ENCODE measurements at places on chromosomes 3 and 15.

DNA sequence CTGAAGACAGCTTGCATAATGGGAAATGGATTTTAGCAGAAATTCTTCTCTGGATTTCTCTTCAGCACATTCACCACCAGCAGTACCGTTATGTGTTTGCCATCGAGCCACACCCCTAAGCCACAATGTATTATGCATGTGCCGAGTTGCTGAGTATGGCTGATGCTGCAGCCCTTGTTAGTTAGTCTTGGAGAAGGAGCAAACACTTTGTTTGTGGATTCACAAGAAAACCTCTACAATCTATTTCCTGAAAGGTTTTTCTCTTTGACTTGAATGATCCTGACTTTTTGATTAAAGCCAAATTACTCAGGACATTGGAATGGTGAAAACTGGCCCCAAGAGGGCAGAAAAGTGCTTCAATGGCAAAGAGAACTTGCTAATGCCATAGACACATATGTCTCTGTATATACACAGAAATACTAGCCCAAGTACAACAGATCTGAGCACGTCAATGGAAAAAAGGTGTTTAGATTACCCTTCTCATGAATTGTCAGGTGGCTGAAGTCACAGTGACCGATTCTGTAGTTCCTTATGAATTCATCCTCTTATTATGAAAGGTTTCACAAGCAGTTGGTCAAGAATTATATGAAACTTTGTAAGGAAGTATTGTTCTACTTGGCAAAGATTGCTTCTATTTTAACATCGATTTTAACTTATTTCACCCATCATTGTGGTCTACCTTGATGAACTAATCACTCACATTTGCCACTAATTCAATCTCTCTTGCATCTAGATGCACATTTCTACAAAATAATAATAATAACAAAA lies 103.0 kb downstream of the P3H2 start:
- DNase-seq: no peak

- no peak for DNase-seq
Measured at GRCh38 chr3:138399766-138400165, 34.6 kb upstream of the ESYT3 start.

GRCh38 chr3:98501270-98501669 lies 3.8 kb downstream of the OR5K2 start:
- DNase-seq: no peak

DNA sequence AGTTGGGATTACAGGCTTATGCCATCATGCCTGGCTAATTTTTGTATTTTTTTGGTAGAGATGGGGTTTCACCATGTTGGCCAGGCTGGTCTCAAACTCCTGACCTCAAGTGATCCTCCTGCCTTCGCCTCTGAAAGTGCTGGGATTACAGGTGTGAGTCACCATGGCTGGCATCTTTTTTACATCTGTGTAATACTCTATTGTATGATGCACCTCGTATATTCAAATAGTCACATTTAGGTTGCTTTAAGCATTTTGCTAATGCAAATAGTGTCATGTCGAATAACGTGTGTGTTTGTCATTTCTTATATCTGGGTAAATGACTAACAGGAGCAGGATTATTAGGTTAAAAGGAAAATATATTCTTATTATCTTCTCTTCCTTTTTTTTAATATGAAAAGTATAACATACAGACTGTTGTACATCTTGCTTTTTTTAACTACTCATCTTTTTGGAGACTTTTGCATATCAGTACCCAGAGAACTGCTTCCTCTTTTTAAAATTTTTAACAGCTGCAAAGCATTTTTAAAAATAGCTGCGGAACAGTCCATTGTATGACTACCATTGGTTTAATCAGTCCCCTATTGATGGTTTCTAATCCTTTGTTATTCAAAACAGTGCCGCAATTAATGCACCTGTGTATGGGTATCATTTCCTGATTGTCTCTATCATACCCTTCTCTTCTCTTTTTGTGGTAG lies 13.4 kb downstream of the SCAMP5 start:
- no peak for DNase-seq

GRCh38 chr15:45495588-45495987 lies 27.0 kb downstream of the SLC30A4 start:
- no peak for DNase-seq

GRCh38 chr3:51799879-51800749 lies 21.1 kb upstream of the IQCF6 start:
- DNase-seq: peak; percentile 43

GRCh38 chr15:45391746-45392583 lies 13.6 kb upstream of the GATM start:
- DNase-seq: no peak

- no peak for DNase-seq
Measured at GRCh38 chr15:85335193-85335942, 45.0 kb upstream of the AKAP13 start.

DNA sequence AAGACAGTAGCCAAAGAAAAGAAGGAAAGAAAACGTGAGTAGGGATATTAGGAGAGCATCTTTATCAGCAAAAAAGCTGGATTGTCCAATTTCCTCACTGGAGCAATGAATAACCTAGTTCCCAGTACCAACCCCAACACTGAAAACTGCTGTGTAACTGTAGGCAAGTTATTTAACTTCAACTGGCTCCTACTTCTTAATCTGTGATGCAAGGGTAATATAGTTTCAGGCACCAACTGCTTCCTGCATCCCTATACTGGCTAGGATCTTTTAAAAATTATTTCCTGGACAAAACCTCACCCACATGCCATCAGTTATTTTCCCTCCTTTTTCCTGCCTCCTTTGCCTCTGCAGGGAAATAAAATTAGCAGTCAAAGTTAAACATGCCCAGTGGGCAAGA lies 59.6 kb downstream of the ZBTB20 start:
- DNase-seq: no peak

GRCh38 chr3:53084310-53085001 lies 38.6 kb upstream of the SFMBT1 start:
- DNase-seq: no peak

DNA sequence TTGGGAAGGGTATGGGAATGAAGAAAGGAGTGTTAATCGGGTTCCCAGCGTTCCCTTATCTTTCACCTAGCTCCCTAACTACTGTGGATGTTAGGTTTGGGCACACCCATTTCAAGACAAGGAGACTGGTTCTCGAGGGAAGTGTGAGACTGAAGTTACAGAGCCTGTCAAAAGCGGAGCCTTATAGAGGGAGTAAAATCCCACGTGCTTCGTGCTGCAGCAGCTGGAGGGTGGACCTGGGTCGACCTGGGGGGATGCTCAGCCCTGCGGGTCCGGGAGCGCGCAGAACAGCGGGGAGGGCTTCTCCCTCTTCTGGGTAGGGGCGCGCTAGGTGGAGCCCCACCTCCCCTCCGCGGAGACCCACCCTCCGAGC lies 314 bp upstream of the TMED3 start:
- no peak for DNase-seq

- no peak for DNase-seq
Measured at GRCh38 chr15:66631616-66632263, 65.9 kb upstream of the LCTL start.
